A549 treated with CORT108297 at 1 μM for 4 hours (cell line): ENCODE measurements at places on chromosomes 1 and 21. TPM values are rescaled to one million over a fixed set of nuclear protein-coding genes. Genes with fewer than 3 reads are reported as not detected.

The C8B gene
- not detected in 5 replicates for total RNA-seq

The DNAI4 gene
- total RNA-seq: 0.43 to 1.8 TPM (median 0.65 TPM) in 5 replicates

The LCE2C gene
- total RNA-seq: not detected in 5 replicates

The KRTAP12-2 gene
- not detected in 5 replicates for total RNA-seq

The ACTL8 gene
- 1.2 to 2.0 TPM (median 1.5 TPM) in 5 replicates for total RNA-seq

The RPE65 gene
- total RNA-seq: not detected in 5 replicates

The LIN28A gene
- total RNA-seq: 0.03 TPM in 1 of 5 replicates, not detected in the others

The AUNIP gene
- total RNA-seq: 6.0 to 8.0 TPM (median 6.4 TPM) in 5 replicates

The ALDH9A1 gene
- 38.0 to 41.4 TPM (median 41.1 TPM) in 5 replicates for total RNA-seq

The CMPK1 gene
- 59.8 to 77.1 TPM (median 63.3 TPM) in 5 replicates for total RNA-seq

The CELA2A gene
- total RNA-seq: 0.10 to 0.13 TPM in 2 of 5 replicates, not detected in the others

The NPPA gene
- total RNA-seq: not detected in 5 replicates

The SLC44A5 gene
- 0.02 to 0.17 TPM (median 0.06 TPM) in 5 replicates for total RNA-seq

The ANKRD65 gene
- 0.04 to 0.07 TPM (median 0.06 TPM) in 4 of 5 replicates, not detected in the other for total RNA-seq

The ADAMTS5 gene
- total RNA-seq: not detected in 5 replicates

The B4GALT2 gene
- total RNA-seq: 46.6 to 71.8 TPM (median 68.6 TPM) in 5 replicates

The NEK2 gene
- total RNA-seq: 39.2 to 55.5 TPM (median 45.6 TPM) in 5 replicates

The OR2L3 gene
- not detected in 5 replicates for total RNA-seq

The PLPP3 gene
- total RNA-seq: 27.9 to 37.8 TPM (median 32.1 TPM) in 5 replicates

The IFNLR1 gene
- 0.80 to 1.3 TPM (median 0.99 TPM) in 5 replicates for total RNA-seq

The NHLH1 gene
- 0.23 to 0.74 TPM (median 0.37 TPM) in 5 replicates for total RNA-seq

The OR14K1 gene
- not detected in 5 replicates for total RNA-seq

The ALPL gene
- 0.12 to 0.30 TPM (median 0.22 TPM) in 5 replicates for total RNA-seq

The KIF26B gene
- 0.05 to 0.07 TPM (median 0.06 TPM) in 5 replicates for total RNA-seq

The PLA2G2C gene
- total RNA-seq: not detected in 5 replicates

The RGS5 gene
- total RNA-seq: 0.49 to 1.2 TPM (median 0.66 TPM) in 5 replicates

The CFAP74 gene
- total RNA-seq: 0.06 to 0.08 TPM (median 0.07 TPM) in 3 of 5 replicates, not detected in the others

The ECE1 gene
- 50.3 to 69.2 TPM (median 60.6 TPM) in 5 replicates for total RNA-seq

The HPCAL4 gene
- total RNA-seq: 0.23 to 0.36 TPM (median 0.25 TPM) in 5 replicates

The RXFP4 gene
- total RNA-seq: 0.07 TPM in 1 of 5 replicates, not detected in the others

The OR2M2 gene
- total RNA-seq: not detected in 5 replicates

The PLA2G2A gene
- not detected in 5 replicates for total RNA-seq

The KIF14 gene
- total RNA-seq: 7.8 to 12.7 TPM (median 10.9 TPM) in 5 replicates

The LCA5L gene
- 1.3 to 1.6 TPM (median 1.5 TPM) in 5 replicates for total RNA-seq

The FCRL2 gene
- not detected in 5 replicates for total RNA-seq
